ENCODE measurements at places on chromosomes 5 and 9.

GRCh38 chr9:33159777-33160127 lies 7.4 kb downstream of the B4GALT1 start:
- no peak for DNase-seq

GRCh38 chr5:95448789-95449188 lies 57.6 kb downstream of the FAM81B start:
- DNase-seq = no peak

- DNase-seq = no peak
Observed at GRCh38 chr5:90308787-90309585, 100.6 kb downstream of the CETN3 start.

GRCh38 chr9:133967024-133967741 lies 24.9 kb downstream of the VAV2 start:
- no peak for DNase-seq

DNA sequence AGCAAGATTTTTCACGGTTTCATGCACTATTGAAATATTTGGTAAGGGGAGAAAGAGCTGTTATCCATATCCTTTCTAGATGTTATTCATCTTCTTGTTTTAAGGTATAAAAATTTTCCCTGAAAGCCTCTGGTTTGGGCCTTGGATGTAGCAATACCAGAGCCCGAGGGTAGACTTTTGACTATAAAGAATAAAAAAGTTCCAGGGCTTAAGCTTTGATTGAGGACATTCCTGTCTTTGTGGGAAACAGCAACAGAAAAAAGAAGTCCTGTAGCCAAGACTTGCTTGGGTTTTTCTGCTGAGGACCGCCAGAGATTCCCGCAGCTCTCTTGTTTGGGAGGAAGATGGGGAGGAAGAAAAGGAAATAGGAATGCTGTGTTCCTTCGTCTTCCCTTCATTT lies 440.0 kb upstream of the WWC1 start:
- DNase-seq = no peak

- no peak for DNase-seq
Observed at GRCh38 chr9:125696106-125696647, 10.8 kb downstream of the MAPKAP1 start.

- DNase-seq = no peak
Observed at GRCh38 chr5:110478895-110479294, 247.6 kb downstream of the TMEM232 start.

GRCh38 chr9:126392662-126393371 lies 66.2 kb downstream of the MVB12B start:
- DNase-seq = no peak

Measured in stimulated activated CD8-positive, alpha-beta memory T cell treated with anti-CD3 and anti-CD28 coated beads, Interleukin-4, amount 100 ng/mL, for 4 hours (primary cell).